ENCODE measurements at places on chromosomes 16 and 17. TPM values are rescaled to one million over a fixed set of nuclear protein-coding genes. Genes with fewer than 3 reads are reported as not detected.

DNA sequence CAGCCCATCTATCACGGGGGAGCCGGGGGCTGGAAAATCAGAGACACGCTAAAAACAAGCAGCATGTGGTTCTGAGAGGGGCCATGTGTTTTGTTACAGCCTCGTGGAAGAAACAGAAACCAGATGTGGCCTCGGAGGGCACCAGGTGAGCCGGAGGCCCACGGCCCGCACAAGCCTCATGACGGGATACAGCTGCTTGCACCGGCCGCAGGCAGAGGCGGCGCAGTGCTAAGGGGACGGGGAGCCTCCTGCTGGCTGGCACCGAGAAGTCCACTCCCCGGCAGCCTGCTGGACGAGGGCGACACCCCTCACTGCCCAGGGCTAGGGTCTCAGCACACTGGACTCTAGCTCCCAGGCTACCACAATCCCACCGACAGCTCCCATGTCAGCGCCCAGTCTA lies 19.2 kb downstream of the NDUFAF8 start:
- H3K27ac ChIP-seq, result no peak overlapping the region
- DNase-seq, result no peak
- no peaks in the 10 kb centered on the region for H3K4me1 ChIP-seq
- H3K36me3 ChIP-seq, result peaks cover 33% of the 10 kb centered on the region
- no peak overlapping the region for H3K4me3 ChIP-seq

The C16orf78 gene
- total RNA-seq, result not detected

DNA sequence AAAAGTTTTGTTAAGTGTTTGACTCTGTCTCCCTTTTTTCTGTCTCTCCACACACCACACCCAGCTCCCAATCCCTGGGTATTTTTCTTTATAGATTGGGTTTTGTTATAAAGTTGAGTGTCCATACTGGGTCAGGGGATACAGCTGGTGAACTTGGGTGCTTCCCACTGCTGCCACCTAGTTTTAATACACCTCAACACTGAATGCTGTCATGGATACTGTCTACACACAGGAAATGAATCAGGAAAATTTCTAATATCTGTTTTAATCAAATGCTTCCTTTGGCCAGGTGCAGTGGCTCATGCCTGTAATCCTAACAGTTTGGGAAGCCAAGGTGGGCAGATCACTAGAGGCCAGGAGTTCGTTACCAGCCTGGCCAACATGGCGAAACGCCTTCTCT lies 5.3 kb upstream of the TAOK1 start:
- H3K4me1 ChIP-seq, result no peaks in the 10 kb centered on the region
- no peaks in the 10 kb centered on the region for H3K36me3 ChIP-seq
- no peaks in the 10 kb centered on the region for H3K27me3 ChIP-seq
- no peak for DNase-seq
- no peak overlapping the region for H3K27ac ChIP-seq

The TNK1 gene
- 9.0 TPM for total RNA-seq

DNA sequence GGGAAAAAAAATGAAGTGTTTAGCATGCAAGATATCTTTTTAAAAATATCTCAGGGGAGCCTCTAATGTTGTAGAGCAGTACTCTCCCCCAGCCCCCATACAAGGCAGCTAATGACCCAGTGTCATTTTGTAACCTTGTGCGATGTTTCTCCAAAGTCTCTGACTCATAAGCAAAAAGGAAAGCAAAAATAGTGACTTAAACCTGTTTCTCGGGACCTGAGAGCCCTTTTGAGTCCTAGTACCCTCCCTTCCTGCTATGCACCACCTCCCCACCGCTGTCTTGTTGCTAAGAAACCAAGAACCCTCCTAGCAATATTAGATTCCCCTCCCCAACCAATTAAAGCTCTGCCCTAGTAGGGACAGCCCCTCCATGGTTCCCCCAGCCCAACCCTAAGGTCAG lies 2.8 kb downstream of the MYCBPAP start:
- no peaks in the 10 kb centered on the region for H3K36me3 ChIP-seq
- no peaks in the 10 kb centered on the region for H3K27me3 ChIP-seq
- H3K27ac ChIP-seq, result no peak overlapping the region
- no peak for DNase-seq

Data from pancreas (tissue), 10 donors.